ENCODE measurements at places on chromosomes 13 and 19.

DNA sequence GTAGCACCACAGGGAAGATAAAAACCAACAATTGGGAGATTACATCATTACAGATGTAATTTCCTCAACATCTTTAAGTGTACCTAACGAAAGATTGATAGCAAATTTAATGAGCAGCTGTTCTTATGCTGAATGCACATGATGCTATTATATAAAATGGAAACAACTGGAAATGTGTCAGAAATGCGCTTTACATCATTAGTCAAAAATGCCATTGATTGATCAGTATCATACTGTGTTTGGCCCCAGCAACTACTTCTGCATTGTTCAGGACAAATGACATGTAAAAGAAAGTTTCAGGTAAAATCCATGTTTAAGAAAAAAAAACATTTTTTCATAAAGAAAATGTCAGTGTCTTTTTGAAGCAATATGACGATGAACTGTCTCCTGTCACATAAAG, 625.5 kb upstream of the MIR17HG start:
- DNase-seq: no peak

DNA sequence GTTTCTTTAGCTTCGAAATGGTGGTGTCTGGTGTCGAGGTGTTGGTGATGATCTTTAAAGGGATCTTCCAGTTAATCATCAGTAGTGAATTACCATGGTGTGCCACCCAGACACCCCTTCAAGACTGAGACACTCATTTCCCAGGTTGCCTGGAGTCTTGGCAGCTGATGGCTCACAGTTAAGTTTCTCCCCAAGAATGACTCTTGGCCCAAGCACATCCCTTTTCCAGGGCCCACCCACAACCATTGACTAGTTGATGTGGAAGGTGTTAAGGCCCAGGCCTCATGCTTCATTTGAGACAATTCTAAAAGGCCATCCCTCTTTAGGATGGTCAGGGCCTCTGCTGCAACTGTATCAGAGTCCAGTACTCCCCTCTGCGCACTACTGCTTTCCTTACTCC, 145.5 kb downstream of the FOXO1 start:
- DNase-seq: no peak

DNA sequence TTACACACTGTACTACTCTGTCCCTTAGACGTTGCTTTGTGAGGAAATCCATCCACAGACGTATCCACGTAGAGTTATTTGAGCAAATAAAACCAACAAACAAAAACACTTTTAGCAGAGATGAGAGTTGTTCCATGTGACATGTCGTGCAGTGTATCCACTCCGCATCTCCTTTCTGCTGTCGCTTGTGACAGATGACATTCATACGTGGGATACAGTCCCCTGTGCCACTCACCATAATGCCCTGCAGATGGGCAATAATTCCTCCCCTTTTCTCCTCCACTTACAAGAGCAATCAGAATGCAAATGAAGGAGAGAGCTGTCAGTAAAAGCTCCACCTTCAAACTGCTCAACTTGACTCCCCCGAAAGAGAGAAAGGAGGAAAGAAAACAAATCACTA, 26.0 kb downstream of the IRS2 start:
- DNase-seq: no peak

GRCh38 chr19:4653793-4654436, 14.6 kb downstream of the TNFAIP8L1 start:
- DNase-seq: no peak

Measured in GF-D8 (cell line).